ENCODE measurements at places on chromosomes 12 and 14.

DNA sequence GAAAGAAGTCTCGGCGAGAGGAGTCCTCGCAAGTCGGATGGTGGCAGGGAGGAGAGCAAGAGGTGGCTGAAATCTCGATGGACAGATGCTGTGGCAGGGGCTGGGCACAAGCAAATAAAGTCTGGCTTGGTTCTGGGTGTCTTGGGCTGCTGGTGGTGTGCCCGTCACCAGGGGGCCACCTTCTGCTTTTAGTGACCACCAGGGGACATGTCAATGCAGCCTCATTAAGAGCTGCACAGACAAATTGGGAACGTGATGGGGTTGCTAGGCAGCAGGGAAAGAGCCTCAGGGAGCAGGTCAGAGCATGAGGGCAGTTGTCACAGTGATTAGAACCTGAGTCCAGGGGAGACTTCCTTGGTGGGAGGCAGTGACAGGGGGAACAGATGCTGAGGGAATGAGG lies 44.0 kb downstream of the LRRC74A start:
- no peak for DNase-seq

- no peak for DNase-seq
Observed at GRCh38 chr12:131834798-131835615, 6.8 kb downstream of the MMP17 start.

GRCh38 chr12:13486794-13487193 lies 290.3 kb downstream of the EMP1 start:
- DNase-seq, result no peak

DNA sequence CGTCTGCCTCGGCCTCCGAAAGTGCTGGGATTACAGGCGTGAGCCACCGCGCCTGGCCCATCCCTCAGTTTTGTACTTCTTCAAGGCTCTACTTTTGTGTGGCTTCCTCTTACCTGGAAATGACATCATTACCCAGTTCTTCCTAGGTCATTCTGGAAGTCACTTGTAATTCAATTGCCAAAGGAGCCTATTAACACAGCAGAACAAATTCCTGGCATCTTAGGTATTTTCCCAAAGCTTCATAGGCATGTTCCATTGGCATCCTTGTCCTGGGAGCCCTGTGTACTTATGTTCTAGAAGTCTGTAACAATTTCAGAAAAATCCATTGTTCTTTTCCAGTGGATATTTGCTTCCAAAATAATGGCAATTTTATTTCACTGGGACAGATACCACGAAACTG lies 60.6 kb downstream of the DAAM1 start:
- DNase-seq, result no peak

DNA sequence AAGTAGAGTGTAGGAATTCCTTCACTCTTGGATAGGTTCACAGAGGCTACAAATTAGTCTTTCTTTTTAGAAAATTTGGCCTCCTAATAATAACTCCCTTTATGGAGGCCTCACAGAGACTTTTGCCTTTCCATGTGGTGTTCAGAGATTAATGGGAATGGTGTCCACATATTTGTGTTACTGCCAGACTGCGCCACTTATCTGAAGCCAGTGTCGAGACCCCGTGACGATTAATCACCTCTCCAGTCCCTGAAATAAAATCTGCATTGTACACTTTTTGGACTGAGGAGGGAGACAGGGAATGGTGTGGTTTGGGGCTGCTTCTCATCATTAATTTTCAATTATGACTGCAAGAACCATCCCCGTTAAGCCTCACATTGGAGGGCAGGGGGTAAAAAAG lies 980.5 kb downstream of the FLRT2 start:
- DNase-seq, result no peak

GRCh38 chr14:28676479-28676878 lies 90.1 kb upstream of the FOXG1 start:
- DNase-seq, result no peak

DNA sequence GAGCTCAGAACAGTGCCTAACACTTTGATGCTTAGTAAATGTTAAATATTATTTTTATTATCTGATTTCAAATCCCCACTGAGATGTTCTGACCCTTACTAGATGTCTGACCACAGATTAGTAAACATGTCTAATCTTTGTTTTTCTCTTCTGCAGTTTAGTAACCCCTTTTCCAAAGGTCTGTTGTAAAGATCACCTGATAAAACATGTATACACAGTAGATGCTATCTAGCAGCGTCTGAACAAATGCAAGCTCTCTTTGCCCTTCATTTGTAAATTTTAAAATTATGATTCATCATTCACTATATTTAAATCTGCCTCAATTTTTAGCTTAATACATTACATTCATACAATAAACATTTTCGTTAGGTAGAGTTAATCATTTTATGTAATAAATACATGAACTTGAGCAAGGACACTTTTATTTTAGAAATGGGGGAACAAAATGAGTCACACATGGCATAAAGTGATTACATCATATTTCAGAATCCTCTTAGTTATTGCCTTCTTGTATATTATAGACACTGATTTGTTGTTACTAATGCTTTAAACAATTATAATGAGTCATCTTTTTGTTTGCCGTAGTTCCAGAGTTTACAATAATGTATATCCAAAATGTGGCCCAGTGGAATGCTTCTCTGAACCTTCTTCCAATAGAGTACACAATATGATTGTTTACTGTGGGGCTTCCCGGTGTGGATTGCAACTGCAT lies 1.7 kb upstream of the OR4K5 start:
- no peak for DNase-seq

DNA sequence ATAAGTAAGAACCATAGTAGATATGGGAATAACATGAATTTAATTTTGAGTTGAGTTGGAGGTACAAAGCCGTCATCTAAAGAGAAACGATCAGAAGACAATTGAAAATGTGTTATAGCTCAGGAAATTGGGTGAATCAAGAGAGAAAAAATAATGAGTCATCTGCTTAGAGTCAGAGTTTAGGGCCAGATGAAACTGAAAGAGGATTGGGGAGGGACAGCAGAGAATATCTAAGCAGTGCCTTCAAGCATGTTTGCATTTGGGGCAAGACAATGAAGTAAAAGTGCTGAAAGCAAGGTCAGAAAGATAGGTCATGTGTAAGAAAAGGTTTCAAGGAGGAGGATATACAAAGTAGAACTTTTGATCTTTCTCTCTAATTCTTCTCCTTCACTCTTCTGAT lies 49.4 kb downstream of the SLC15A5 start:
- no peak for DNase-seq

DNA sequence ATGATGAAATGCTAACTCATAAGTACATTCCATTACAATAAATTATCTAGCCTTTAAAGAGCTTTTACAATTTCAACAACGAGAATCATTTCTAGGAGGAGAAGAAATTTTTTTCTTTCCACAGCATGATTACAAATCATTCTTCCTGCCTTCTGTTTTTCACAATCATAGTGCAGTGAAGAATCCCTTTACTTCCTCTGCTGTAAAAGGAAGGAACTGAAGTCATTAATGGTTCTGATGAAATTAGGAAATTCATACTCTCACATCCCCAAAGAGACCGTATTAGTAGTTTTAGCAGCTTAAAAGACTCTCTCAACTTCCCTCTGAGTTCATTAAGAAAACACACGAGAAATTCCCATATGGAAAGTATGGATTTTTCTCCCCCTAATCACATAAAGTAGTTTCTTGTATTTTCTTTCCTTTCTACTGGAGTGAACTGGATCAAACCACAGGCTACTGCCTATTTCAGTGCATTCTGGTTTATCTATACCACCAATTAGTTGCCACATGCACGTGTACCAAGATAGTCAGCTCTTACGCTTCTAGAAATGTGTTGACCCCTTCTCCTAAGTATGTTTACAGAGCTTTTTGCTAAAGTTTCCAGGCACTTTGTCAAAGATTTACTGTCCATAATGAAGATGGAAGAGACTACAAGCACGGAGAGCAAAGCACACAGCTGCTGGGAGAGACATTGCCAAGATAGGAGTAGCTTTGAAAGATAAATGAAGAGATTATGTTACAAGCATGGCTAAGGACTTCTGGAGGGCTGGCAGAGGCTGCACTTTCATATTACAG lies 58.9 kb upstream of the KITLG start:
- no peak for DNase-seq

GRCh38 chr14:56760164-56760914 lies 49.9 kb downstream of the OTX2 start:
- no peak for DNase-seq

DNA sequence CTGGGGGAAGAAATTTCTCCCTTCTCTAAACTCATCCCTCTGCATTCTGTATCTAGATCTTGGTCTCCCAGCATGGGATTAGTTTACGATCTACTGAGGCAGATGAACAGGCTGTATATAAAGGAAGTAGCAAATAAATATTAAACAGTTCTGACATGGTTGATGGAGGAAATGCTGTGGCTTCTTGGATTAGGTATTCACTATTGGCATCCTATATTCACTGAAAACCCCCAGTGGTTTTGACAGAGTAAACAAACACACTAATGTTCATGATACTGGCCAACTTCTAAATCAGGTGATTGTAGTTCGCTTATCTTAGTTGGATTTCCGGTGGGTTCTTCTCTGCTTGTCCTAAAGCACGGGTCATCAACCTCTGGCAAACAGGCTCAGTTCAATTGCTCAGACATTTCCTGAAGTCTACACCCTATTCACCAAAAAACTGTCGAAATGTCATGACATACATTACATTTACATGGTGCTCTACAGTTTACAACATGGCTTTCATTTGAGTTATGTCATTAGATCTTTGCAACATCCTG lies 433.9 kb downstream of the EGLN3 start:
- DNase-seq, result no peak

- DNase-seq, result no peak
Observed at GRCh38 chr14:93688239-93688666, 100.0 kb downstream of the PRIMA1 start.

- peak; percentile 43 for DNase-seq
Observed at GRCh38 chr12:109775172-109775881, 57.9 kb downstream of the TRPV4 start.

- no peak for DNase-seq
Observed at GRCh38 chr14:55454264-55455002, 14.0 kb upstream of the TBPL2 start.
